ENCODE measurements at places on chromosomes 2 and 18. TPM values are rescaled to one million over a fixed set of nuclear protein-coding genes. Genes with fewer than 3 reads are reported as not detected.

GRCh38 chr18:46560671-46561045 lies 96.4 kb downstream of the LOXHD1 start:
- DNase-seq: no peak

ABCB11 gene
- under 0.01 TPM for total RNA-seq

SLC9A4 gene
- total RNA-seq: not detected

DNA sequence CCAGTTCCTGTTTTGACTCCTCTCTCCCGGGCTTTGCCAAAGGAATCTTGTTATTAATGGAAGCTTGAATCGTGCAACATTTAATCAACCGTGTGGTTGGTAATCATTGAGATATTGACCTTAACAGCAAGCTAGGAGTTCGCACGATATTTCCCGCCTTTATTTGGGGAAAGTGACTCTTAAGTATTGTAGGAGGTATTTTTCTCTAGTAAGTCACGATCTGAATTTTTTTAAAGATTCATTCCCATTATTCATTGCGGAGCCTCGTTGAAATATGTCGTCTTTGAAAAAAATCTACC lies 663 bp downstream of the NUP35 start:
- no peak for DNase-seq

IL1R1 gene
- 24.2 TPM for total RNA-seq

DNA sequence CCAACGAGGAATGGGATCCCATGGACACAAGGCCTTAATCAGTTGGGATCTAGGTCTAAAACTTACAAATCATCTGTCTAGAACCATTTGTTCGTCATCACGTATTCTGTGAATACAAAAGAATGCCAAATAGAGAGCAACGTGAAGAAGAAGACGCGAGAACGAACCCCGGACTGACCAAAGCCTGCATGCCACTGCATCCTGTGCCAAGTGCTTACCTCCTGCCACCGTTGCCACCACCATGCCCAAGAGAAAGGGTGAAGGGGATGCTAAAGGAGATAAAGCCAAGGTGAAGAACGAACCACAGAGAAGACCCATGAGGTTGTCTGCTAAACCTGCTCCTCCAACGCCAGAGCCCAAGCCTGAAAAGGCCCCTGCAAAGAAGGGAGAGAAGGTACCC lies 30.2 kb downstream of the ITSN2 start:
- no peak for DNase-seq

LNPK gene
- total RNA-seq: 10.5 TPM

GRCh38 chr2:8858910-8859309 lies 21.5 kb upstream of the KIDINS220 start:
- DNase-seq: no peak

GRCh38 chr2:191758518-191759507 lies 80.9 kb downstream of the NABP1 start:
- DNase-seq: peak; percentile 77

CPO gene
- total RNA-seq: not detected

DNA sequence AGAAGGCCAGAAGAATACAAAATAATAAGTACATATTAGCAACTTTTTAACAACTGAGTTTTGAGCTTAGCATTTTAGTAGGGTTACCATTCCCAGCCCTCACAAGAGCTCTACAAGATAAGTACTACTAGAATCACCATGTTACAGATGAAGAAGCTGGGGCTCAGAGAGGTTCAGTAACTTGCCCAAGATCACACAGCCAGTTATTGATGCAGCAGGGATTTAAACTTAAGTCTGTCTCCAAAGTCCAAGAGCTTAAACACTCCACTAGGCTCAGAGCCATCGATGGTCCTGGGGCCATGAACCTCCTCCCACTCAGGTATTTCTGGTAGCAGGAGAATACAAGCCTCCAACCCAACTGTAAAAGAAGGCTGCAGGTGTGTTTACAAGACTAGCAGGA lies 30.8 kb downstream of the TNS1 start:
- no peak for DNase-seq
